ENCODE measurements at places on chromosomes 11 and 22.

DNA sequence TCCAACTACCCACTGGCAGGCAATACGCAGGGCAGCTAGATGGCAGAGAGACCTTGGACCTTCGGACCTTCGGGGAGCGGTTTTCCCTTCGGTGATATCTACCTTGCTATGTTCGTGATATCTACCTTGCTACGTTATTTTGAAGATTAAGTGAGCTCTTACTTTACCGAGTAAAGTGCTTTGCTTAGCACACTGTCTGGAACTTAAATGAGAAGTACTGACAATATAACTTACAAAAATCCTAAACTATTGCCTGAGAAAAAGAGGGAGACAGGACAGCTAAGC is 1.0 kb upstream of the PRDM10 start:
- no peak for DNase-seq

DNA sequence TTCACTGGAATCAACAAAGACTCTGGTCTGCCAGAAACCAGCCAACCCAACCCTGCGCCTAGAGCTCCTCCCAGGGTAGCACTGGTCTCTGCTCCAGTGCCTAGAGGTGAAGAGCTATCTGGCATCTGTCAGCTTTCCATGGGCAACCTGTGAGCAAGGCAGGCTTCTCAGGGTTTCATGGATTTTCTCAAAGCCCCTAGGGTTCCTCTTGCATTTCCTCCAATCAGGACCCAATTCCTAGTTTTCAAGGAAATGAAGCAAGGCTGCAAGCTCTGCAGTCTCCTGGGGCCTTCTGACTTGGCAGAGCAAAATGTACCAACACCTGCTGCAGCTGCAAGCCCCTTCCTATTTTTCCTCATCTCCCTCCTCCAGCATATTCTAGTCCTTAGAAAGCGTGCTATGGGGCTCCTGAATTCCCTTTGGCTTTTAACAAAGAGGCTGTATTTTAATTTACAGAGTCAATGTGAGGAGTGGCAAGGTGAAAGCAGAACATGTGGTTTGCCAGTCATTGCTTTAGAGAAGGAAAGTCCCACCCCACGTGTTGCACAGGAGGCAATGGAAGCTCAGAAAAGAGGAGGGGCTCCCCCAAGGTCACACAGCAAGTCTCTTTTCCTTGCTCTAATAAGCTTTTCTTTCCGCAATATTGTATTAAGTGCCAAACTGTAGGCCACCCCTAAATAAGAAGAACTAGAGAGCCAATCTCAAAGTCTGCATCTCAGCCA is 33.0 kb upstream of the RIC3 start:
- no peak for DNase-seq

- no peak for DNase-seq
These were observed 26.9 kb upstream of the LDHA start for GRCh38 chr11:18367431-18367830.

DNA sequence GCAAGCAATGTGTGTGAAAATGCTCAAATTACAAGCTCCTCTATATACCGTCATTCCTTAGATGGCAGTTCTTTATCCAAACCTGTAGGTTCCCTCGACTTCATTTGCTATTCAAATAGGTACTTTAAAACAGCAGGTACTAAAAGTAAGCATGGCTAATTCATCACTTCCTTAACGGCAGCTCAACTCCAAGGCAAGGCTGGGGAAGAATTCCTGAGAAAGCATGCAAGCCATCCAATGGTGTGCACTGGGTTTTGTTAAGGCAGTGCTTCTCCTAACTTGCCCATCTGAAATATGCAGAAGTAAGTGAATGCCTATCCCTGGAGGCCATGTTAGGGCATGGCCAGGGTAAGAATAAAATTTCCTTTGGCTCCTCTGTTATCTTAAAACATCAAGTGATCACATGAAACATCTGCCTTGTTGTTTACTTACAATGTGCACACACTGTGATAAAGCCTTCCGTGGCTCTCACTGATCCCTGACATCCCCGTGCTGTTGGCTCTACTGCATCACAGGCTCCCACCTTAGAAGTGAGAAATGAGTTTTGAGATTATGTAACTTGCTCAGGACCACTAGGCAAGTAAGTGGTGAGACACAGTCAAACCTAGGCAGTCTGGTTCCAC is 52.1 kb downstream of the SMCO4 start:
- no peak for DNase-seq

GRCh38 chr11:69310934-69311766 is 17.2 kb downstream of the MYEOV start:
- DNase-seq = peak; percentile 51
